ENCODE measurements at places on chromosomes 2 and 18. TPM values are rescaled to one million over a fixed set of nuclear protein-coding genes. Genes with fewer than 3 reads are reported as not detected.

RFTN2 gene
- not detected for total RNA-seq

EVA1A gene
- total RNA-seq: 12.6 TPM

SCG2 gene
- total RNA-seq: 1.1 TPM

NT5DC4 gene
- not detected for total RNA-seq

DYNAP gene
- total RNA-seq: not detected

ST6GAL2 gene
- total RNA-seq: 19.0 TPM

UBE2E3 gene
- total RNA-seq: 71.3 TPM

VAMP5 gene
- 0.15 TPM for total RNA-seq

All from A549 treated with DMSO at 1 μM for 4 hours (cell line).